Stimulated activated CD4-positive, alpha-beta T cell treated with anti-CD3 and anti-CD28 coated beads, TNF-alpha, amount 100 ng/mL, for 48 hours (primary cell): ENCODE measurements at places on chromosomes 6 and 20.

- DNase-seq, result no peak
Measured at GRCh38 chr20:51495291-51495690, 47.2 kb downstream of the NFATC2 start.

DNA sequence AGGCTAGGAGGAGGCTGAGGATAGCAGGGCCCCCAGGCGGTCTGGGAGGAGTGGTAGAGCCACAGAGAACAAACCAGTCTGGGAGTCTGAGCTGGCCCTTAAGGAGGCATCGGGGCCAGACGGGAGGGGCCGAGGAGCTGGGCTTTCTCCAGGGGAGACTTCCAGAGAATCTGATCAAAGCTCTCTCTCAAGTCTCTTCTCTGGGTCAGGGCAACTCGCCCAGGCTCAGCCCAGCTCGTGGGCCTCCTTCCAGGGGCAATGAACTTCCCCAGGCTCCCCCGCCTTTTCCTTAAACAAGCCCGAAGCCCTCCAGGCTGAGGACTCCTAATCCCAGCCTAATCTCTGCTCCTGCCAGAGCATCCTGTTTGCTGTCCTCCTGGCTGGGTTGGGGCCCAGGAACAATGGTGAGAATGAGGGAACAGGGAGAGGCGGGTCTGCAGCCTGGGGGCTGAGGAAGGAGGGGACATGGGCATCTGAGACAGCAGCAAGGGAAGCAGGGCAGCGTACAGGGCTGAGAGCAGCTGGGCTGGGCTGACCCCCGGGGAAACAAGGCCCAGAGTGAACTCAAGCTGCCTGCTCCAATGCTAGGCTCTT lies 173.6 kb downstream of the ANKRD60 start:
- no peak for DNase-seq

GRCh38 chr6:10248378-10248843 lies 166.5 kb downstream of the TFAP2A start:
- DNase-seq, result no peak

DNA sequence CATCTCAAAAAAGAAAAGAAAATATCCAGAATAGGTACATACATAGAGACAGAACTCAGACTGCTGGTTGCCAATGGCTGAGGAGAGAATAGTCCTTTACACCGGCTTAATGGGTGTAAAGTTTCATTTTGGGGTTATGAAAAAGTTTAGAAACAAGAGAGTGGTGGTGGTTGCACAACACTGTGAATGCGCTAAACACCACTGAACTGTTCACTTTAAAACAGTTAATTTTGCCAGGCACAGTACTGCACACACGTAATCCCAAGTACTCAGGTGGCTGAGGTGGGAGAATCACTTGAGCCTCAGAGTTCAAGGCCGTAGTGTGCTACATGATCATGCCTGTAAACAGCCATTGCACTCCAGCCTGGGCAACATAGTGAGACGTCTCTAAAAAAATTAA lies 7.6 kb downstream of the ILRUN start:
- no peak for DNase-seq

- no peak for DNase-seq
Measured at GRCh38 chr20:61454053-61454452, 202.0 kb downstream of the CDH4 start.

DNA sequence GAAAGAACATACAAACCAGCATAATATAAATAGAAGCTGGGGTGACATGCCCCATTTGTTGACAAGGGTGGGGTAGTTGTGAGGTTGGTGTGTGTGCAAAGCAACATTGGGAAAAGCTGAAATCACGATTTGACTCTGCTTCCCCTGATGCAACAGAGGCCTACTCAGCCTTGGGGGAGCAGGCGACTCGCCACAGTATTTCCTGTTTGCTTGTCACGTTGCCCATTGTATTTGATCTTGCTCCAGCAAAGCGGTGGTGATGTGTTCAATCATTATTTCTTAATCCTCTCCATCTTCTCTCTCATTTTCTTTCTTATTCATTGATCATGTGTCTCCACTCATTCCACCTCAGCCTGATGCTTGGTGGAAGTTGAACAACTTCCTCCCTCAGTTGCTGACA lies 165.8 kb upstream of the CITED2 start:
- DNase-seq, result peak; percentile 29

DNA sequence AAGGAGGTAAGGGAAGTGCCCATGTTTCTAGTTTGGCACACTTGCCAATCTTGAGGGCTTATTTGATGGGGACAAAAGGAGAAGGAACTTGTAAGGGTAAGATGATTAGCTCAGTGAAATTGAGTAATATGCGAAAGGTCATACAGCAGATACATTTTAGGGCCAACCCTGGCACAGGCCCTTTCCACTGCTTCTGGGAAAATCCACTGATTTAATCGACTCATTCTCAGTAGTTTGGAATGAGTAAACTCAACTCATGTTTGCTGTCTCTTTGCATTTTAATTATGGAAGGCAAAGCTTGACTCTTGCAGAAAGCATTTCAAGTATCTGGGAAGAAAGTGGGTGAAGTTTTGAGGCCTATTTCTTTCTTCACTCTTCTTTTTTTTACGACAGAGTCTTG lies 20.0 kb downstream of the PHF20 start:
- no peak for DNase-seq

- DNase-seq, result no peak
Measured at GRCh38 chr6:158903801-158904200, 84.6 kb upstream of the EZR start.

DNA sequence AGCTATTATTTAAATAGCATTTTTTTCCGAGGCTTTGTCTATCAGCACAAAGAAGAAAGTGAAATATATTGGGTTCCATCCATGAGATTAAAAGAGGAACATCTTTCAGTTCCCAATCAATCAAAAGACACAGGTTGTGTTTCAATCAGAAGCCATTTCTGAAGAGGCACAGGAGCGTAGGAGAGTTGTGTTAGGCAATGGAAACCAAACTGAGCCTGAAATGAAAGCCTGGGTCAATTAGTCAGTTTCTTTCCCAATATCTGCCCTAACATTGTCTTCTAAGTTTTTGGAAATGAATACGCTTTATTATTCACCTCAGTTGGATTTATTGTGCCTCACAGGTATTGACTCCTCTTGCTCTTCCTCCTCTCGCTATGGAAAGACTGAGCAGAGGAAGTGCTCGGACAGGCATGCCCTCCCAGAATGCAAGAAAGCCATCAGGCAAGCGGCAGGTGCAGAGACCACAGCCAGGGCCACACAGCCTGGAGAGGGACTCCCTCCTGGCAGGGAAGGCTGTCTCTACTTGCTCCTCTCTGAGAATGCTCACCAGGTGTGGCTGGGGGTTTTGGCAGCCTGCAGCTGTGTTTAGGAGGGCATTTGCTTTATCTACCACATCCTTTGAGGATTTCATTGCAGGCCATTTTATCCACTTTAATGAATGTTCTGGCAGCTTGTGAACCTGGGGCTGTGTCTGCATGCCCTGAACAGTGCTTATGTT lies 100.8 kb upstream of the NEDD9 start:
- no peak for DNase-seq

DNA sequence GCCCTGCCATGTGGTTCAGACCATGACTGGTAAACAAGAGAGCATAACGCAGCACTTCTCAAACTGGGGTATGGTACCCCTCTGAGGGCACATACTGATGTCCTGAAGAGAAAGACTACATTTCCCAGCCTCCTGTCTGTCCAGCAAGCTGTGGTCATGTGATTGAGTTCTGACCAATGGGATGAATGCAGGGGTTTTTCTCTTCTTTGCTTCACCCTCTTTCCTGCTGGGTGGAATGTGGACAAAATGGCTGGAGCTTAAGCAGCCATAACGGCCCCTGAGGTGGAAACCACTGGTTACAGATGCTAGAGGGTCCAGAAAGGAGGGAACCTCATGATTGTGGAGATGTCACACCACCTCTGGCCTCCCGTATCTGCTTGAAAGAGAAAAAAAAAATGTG lies 19.4 kb upstream of the KCNB1 start:
- DNase-seq, result no peak
